ENCODE measurements at places on chromosomes 5 and 9.
A peak's percentile ranks its signal among the peaks of the same experiment; 100 is the strongest.

- DNase-seq = no peak
These were observed 548.5 kb upstream of the ZNF462 start for GRCh38 chr9:106314476-106314875.

- DNase-seq = no peak
These were observed 334.7 kb downstream of the FBXL7 start for GRCh38 chr5:15834596-15835245.

- DNase-seq = peak; percentile 63
These were observed 23.0 kb downstream of the SPARC start for GRCh38 chr5:151663617-151664293.

- peak; percentile 66 for DNase-seq
These were observed 1.7 kb upstream of the ZSWIM6 start for GRCh38 chr5:61330341-61330844.

- no peak for DNase-seq
These were observed 317.1 kb downstream of the MAT2B start for GRCh38 chr5:163822548-163822947.

DNA sequence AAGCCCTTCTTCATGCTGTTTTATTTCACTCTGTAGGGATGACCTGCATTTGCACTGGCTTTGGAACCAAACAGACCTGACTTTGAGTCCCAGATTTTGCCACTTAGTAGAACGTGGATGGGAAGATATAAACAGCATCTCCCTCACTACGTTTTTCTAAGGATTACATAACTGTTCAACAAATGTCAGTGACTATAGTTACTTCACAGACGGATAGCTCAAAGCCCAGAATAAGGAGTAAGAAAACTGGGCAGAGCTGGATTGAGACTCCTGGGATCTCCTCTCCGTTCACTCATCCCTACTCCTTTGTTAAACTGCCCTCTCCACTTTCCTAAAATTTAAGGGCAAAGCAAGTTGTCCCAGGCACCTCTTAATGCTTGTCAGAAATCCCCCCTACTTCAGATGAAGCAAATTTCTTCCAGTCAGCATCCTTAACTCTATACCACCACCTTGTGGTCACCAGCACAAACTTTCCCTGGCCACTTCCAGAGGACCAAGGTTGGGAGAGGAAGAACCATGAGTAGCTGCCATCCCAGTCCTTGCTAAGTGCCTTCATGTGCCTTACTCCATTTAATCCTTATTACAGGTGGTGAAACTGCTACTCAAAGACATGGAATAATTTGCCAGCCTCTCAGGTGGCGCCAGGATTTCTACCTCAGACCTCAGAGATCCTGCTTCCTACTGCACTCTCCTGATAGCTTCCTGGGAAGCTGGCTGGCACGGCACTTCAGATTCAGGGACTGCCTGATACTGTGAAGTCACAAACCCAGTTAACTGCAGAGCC is 38.4 kb downstream of the EGR1 start:
- DNase-seq = peak; percentile 75

GRCh38 chr9:136403538-136403914 is 3.6 kb upstream of the SNAPC4 start:
- no peak for DNase-seq

GRCh38 chr9:137534256-137535119 is 15.7 kb downstream of the PNPLA7 start:
- DNase-seq = peak; percentile 85

- no peak for DNase-seq
These were observed 33.0 kb downstream of the OLFML2A start for GRCh38 chr9:124809741-124810500.

DNA sequence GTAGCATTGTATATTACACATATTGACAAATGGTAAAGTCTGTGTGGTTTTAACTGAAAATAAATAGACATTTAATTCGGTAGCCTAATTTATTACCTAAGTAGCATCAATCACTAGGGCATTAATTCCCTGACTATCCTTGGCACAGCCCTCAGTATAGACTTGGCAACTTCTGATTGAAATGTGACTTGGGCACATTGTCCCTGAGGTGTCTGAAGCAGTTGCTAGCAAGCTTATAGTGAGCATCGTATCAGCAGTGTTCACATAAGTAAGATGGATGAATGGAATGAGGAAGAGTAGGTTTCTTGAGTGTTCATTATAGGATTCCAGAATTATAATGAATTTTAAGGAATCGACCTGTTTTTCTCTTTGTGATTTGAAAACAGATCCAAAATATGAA is 16.1 kb downstream of the LURAP1L start:
- DNase-seq = no peak
